CD4-positive, alpha-beta memory T cell (primary cell): ENCODE measurements at places on chromosomes 7 and 10.

- no peak for DNase-seq
Observed at GRCh38 chr10:32103721-32104120, 47.5 kb upstream of the KIF5B start.

DNA sequence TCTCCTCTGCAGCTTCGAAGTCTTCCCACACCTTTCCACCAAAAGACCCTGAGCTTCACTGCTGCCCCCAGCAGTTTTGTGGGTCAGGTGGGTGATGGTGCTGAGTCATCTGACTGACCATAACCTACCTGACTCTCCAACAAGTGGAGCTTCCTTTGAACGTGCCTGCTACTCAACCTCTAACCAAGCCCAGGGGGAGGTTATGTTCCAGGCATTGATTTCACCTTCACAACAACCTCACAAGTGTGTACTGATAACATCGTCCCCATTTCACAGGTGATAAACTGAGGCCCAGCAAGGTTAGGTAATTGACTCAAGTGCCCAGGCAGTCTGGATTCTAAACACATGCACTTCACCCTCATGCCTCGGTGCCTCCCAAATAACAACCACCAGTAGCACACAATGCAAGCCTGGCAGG, 66.7 kb downstream of the DLG5 start:
- no peak for DNase-seq

GRCh38 chr7:80151274-80151665, 16.6 kb downstream of the GNAI1 start:
- DNase-seq: no peak

DNA sequence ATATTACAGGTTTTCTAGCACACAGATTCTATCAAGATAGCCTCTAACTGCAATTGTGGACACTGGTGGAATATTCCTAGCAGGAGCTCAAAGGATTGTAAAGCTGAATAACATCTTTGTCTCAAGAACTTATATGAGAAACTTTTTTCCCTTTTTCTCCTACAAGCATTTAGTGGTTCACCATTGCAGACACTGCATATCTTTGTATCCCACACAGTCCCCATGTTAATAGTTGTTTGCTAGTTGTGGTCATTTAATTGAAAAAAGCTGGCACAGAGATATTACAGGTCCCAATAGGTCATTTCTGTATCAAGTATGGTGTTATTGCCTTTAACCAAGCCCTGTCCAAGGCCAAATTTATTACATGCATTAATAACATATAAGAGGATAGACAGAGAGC, 226.2 kb upstream of the TCF7L2 start:
- no peak for DNase-seq

DNA sequence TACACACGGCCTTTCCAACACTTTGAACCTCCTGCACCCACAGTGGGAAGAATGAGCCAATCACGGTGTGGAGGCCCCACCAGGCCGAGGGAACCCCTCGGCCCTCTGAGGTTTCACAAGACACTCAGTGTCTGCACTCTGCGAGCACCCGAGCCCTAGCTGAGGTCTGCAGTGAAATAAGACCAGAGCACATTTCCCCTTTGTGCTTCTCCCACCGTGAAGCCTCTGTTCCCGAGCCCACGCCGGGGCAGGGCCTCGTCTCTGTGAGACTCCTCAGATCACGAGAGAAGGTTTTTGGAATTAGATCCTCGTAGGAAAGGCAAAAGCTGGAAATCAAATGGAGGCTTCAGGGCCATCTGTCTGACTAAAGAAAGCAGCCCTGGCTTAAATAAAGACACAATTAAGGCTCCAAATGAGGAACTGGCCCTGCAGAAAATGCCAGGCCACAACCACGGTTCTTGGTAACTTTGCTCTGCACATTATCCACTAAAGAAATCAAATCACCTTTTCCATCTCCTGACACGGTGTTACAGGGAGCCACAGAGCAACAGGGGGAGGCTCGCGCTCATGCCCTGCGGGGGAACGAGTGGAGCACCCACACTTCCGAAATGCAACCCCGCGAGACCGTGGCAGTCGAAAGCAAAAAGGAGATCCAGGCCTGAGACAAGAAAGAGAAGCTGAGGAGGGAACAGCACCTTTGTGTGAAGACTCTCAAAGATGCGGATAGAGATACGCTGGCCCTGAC, 43.7 kb downstream of the FAM53B start:
- DNase-seq: no peak

DNA sequence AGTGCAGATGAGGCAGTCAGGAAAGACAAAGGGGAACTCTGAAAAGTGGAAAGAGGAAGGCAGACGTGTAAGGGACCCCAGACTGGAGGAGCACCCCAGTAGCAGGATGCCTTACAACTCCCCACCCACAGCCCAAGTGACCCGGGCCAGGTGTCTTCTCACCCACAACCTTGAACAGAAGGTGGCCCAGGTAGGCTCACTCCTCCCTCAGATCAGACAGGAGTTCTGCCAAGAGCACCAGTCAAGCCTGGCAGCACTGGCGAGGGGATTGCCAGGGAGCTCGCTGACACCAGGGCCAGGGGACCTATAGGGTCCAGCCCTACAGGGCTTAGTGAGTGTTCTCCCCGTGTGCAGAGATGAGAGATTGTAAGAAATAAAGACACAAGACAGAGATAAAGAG, 27.1 kb upstream of the LMBR1 start:
- DNase-seq: no peak

DNA sequence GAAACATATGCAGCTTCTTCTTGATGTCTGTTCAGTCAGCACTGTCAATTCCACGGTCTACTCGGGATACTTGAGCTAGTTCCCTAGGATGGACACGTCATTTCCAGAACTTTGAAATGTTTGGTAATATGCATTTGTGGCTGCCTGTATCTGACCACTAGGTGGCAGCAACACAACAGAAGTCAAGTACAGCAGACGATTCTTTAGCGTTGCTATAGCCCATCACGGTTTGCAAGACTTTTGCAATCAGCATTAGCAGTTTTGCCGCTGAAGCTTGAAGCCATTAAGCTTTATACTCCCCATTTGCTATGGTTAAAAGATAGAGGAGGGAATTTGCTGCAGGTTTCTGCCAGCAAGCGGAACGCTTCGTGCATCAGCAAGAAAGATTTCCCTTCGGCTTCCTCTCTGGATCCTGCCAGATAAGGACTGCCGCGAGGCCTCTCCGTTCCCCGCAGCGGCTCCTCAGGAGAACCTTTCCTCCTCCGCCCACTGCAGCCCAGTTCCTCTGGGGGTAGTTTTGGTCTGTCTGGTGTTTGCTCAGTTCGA, 63.5 kb downstream of the ABCC2 start:
- DNase-seq: peak; percentile 67

GRCh38 chr7:21616796-21617436, 74.1 kb downstream of the DNAH11 start:
- DNase-seq: no peak

DNA sequence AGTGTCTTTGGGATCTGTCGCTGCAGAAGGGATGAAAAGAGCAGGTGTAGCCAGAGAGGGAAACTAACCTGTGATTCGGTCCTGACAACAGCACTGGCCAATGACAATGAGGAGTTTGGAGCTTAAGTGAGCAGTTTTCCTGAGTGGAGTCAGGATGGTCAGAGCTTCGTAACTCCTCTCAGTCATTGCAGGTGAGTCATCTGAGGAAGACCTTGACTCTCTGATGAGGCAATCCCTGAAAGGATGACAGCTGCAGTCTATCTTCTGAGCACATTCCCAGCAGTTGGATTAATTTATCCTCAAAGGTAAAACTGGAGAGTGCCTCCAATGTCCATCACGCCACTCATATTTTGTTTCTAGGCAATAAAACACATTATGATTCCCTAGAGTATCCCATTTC, 401.9 kb downstream of the POM121L12 start:
- no peak for DNase-seq

DNA sequence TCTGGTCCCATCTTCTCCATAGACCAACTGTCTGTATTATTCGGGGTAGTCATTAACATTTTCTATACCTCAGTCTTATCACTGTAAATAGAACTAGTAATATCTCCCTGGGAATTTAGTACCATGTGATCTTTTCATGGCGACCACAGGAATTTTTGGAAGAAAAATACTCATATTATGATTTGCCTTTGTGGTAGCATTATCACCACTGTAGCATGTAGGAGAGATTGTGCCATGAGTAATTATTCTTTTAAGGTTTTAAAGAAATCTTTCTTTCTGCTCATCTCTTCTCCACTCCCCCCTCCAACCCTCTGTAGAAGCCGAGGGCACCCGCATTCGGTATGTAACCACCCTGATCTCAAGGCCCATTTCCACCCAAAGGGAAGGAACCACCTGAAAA, 25.0 kb downstream of the ZNF365 start:
- DNase-seq: no peak

DNA sequence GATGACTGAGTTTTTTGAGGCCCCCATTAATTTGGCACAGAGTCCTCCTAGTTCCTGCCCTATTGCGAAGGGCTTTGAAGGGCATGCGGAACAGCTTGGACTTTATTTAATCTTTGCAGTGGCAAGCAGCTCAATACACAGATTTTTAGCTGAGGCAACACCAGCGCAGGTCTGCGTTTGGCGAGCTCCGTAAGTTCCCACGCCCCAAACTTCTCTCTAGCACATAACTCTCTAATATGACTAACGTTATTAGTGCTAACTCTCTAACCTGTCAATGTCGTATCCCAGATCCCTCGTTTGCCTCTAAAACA, 366 bp upstream of the TAF3 start:
- DNase-seq: no peak

DNA sequence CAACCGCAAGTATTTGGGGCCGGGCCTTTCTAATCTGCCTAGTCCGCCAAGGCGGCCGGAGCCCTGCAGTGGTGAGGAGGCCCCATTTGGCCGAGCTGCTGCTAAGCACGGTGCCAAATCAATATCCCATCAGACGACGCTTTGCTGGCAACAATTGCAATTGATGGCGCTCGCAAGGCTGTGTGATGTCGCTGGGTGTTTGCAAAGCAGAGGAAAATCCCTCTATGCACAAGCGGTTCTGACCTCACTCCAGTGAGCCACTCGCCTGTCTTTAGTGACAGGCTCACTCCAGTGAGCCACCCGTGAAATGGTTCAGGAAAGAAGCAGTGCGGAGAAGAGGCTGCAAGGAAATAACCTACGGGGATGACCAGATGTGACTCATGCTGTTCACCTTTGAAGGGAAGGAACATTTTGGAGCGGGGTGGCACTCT, 18.3 kb upstream of the PDE1C start:
- DNase-seq: no peak

DNA sequence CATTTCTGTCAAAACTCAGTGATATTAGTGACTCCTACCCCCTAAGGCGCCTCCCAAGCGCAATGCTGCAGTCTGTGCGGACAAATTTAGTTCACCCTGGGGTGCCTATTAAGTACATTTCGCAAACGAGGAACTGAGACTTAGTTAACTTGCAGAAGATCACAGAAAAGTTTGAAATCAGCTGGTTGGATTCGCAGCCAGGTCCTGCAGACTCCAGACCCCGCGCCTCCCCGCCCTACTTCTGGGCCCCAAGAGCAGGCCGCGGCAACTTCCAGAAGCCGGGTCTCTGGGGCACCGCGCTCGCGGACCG, 588 bp downstream of the CYREN start:
- no peak for DNase-seq

DNA sequence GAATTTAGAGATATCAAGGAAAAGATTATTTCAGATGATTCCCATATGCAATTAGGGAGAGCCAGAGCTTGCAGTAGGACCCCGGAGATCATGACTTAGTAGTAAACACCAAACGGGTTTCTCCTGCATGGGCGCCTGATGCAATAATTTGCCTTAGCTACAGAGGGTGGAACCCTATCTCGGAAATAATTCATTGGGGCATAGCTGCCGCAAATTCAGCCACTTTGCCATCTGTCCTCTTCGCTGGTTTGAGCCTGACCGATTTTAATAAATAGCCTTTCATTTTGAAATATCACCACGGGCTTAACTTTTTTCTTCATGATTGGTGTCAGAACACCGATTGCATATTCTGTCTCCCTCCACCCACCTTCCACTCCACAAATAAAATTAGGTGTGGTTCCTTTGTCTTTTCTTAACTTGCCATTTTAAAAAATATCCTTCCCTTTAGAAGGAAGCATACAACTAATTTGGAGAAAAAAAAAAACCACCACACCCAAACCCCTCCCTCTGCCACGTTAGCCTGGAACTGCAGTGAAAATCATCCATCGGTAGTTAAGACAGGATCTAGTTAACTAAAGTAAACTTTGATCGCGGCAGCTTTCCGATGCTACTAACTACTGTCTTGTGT, 1.4 kb downstream of the GARS1 start:
- DNase-seq: no peak

GRCh38 chr7:136971776-136972175, 103.3 kb downstream of the CHRM2 start:
- no peak for DNase-seq

- DNase-seq: no peak
Observed at GRCh38 chr7:36985866-36986400, 261.6 kb upstream of the AOAH start.

DNA sequence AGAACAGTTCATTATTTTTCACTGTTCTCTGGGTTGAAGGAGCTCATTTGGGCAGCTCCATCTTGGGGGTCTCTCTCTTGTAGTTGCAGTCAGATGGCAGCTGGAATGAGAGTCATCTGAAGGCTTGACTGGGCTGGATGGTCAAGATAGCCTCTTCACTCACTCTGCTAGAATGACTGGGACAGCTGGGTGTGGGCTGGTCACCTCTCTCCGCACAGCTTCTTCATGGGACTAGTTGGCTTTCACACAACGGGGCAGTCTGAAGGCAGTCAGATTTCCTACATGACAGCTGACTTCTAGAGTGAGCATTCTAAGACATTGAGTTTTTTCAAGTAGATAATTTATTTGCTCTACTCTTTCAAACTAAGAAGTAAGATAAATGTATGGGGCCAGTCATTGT, 13.1 kb downstream of the PLEKHA1 start:
- no peak for DNase-seq
